ENCODE measurements at places on chromosomes 2 and 18. TPM values are rescaled to one million over a fixed set of nuclear protein-coding genes. Genes with fewer than 3 reads are reported as not detected.

DNA sequence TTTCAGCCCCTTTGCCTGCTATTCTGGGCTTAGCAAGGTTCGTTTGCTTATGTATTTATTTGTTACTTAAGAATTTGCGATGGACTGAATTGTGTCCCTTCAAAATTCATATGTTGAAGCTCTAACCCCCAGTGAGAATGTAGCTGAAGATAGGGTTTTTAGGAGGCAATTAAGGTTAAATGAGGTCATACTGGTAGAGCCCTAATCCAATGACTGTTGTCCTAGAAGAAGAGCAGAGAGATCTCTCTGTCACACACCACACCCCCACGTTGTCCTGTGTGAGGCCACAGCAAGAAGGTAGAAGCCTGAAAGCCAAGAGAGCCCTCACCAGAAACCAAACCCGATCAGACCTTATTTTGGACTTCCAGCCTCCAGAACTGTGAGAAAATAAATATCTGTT is 66.7 kb downstream of the KIAA1328 start:
- DNase-seq = no peak

- DNase-seq = no peak
These were observed 72.1 kb downstream of the NPAS2 start for GRCh38 chr2:100891906-100892642.

GRCh38 chr2:159832858-159833257 is 34.9 kb upstream of the CD302 start:
- no peak for DNase-seq

DNA sequence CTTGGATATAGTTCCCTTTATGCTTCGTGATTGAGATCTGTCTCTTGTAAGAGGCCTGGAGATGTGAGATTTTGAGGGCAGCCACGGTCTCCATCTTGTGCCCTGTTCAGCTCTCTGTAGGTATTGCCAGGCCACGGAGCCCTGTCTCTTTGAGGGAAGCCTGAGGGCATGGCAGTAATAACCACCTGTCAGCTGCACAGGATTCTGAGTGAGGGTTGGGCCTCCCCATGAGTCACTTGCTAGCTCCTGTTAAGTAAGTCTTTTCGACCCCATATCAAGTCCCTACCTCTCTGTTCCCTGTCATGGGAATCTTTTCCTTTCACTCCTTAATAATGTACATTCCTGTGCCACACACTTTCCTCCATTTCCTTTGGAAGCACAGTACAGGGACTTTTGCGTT is 20.4 kb downstream of the LYPD6B start:
- no peak for DNase-seq

DNA sequence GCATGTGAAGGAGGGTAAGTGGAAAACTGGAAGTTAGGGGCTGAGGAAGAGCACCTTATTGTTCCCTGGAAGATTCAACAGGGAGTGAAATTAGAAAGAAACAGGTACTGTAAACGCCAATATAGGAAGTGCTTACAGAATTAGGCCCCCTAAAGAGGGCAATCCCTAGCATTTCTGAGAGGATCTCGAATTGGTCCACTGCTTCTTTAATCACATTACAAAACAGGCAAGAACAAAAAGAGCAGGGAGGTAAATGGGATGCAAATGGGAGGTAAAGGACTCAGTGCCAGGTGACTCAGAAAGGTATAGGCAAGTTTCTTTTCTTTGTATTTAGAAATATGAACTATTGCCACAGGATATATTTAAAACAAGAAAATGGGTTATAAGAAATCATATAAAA is 116.4 kb upstream of the FANCL start:
- no peak for DNase-seq

- DNase-seq = no peak
These were observed 219.7 kb downstream of the THSD7B start for GRCh38 chr2:136985044-136985443.

DNA sequence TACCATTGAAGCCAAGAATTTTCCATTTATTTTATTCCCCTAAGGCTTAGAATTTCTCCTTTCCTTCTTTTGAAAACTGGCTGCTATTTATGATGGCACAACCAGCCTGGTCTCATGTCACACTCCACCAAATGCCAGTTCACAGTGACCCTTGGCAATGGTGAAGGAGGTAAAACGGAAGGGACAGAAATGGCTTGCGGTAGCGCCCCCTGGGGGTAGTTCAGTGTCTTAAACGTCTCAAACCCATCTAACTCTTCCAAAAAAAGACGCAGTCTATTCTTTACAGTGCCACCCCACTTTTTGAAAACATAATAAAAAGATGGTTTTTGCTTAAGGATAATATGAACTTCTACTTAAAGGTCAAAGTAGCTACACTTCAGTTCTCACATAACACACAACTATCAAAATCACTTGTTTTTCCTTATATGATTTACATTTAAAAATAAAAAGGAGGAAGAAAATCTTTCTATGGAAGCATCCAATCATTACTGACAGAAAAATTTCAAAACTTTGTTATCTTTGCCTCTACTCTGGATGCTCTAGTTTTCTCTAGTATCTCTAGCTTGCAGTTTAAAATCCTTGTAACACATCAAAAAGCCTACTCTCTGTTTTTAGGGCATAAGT is 28.0 kb downstream of the PNO1 start:
- DNase-seq = peak; percentile 33

GRCh38 chr2:217857624-217858506 is 144.9 kb downstream of the TNS1 start:
- no peak for DNase-seq

- DNase-seq = no peak
These were observed 161.2 kb downstream of the PTPRM start for GRCh38 chr18:7728297-7728696.

DNA sequence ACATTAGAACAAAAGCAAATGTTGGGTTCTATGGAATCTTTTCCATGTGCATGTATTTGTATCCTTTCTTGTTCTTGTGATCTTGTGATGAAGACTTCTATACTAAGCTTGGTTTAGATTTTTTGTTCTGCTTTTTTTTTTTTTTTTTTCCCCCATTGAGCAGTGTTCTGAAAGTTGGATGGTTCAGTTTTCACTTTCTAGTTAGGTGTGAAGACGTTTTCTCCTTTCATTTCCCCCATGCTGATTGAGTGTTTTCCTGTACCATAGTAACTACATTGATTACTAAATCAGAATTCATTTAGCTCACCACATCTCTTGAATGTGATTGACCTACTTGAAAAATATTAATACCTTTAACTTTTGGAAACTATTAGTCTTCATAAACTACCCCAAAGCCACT is 34.1 kb downstream of the NOP58 start:
- no peak for DNase-seq

DNA sequence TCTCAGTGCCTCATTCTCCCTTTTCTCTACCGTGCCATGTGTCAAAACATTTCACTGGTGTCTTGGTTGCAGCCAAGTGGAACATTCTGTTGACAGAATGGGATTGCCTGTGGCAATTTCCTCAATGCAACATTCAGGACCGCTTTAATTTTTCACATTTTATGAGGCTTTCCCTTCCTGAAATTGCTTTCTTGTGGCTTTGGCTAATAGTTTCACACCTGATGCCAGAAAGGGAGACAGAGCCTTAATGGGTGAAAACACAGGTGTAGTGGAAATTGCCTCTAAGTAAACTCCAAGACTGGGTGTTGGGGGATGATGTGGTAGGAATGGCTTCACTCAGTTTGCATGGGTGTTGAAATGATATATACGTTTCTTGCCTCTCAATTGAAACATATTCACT is 278.3 kb downstream of the TSN start:
- no peak for DNase-seq

DNA sequence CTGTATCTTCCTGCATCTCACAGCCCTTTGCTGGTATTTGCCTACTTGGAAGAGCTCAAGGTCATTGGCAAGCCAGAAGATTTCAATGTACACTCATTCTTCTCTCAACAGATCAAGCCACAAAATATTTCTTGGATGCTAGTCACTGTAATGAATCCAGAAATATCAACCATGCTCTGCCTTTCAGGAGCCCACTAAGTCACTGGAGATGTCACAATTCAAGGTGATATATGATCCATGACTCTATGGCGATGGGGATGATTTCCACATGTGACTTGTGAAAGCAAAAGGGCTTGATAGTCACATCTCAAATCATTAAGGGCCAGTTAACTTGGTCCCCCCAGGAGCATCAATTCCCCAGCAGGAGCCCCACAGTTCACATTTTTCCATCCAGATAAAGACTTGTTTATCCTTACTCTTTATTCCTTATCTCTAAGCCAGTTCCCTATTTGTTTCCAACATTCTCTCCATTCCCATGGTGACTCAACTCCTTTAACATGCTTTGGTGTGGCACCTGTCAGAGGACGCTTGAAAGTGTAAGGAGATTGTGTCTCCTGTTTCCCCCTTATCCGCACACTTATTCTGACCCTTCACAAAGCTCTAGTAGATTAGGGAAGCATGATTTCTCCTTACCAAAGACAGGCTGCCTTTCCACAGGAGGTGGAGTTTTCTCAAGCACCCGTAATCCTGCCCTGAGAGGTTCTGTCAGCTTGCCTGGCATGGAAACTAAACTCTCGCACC is 15.8 kb downstream of the PKDCC start:
- DNase-seq = peak; percentile 65

- DNase-seq = peak; percentile 32
These were observed 2.0 kb downstream of the BCL11A start for GRCh38 chr2:60551240-60552077.

- peak; percentile 22 for DNase-seq
These were observed 145.6 kb downstream of the METTL4 start for GRCh38 chr18:2425426-2426317.

- DNase-seq = peak; percentile 86
These were observed 88.4 kb upstream of the STK17B start for GRCh38 chr2:196259507-196260481.

DNA sequence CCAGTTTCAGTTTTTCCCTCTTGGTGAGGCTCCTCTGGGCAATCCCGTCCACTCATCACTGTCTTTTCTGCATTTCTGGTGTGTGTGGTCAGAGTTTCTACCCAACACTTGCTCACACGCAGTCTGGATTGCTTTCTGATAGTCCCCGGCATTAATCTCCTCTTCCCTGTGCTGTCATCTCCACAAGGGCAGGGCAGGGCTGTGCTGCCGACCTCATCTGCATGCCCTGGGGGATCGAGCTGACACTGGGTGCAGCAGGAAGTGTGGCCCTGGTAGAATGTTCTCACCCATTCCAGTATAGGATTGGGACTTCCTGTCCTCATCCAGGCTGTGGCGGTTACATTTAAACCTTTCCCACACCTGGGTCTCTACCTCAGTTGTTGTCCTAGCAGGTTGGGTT is 80.0 kb upstream of the FAM136A start:
- DNase-seq = no peak

DUSP19 gene
- 1.6 TPM for total RNA-seq

ITM2C gene
- 37.1 TPM for total RNA-seq

GKN1 gene
- total RNA-seq = 0.32 TPM

EFHD1 gene
- 2.3 TPM for total RNA-seq

CRYBA2 gene
- not detected for total RNA-seq

All from fibroblast of villous mesenchyme (primary cell).